ENCODE measurements at places on chromosomes 12 and 14. TPM values are rescaled to one million over a fixed set of nuclear protein-coding genes. Genes with fewer than 3 reads are reported as not detected.

COL2A1 gene
- total RNA-seq = 69.1 TPM

RFX4 gene
- 3.4 TPM for total RNA-seq

LHX5 gene
- total RNA-seq = 48.4 TPM

ERBB3 gene
- 8.8 TPM for total RNA-seq

RD3L gene
- total RNA-seq = not detected

PRB2 gene
- total RNA-seq = not detected

CELA1 gene
- total RNA-seq = not detected

STON2 gene
- total RNA-seq = 25.0 TPM

Measured in neural progenitor cell (in vitro differentiated cells).